Right lobe of liver (tissue), 6 donors: ENCODE measurements at places on chromosomes 1 and 21. TPM values are rescaled to one million over a fixed set of nuclear protein-coding genes. Genes with fewer than 3 reads are reported as not detected.

GRCh38 chr21:45977396-45977795, 4.2 kb upstream of the COL6A1 start:
- no peak for DNase-seq

- no peak for DNase-seq
Measured at GRCh38 chr1:176101951-176102642, 105.0 kb downstream of the COP1 start.

DNA sequence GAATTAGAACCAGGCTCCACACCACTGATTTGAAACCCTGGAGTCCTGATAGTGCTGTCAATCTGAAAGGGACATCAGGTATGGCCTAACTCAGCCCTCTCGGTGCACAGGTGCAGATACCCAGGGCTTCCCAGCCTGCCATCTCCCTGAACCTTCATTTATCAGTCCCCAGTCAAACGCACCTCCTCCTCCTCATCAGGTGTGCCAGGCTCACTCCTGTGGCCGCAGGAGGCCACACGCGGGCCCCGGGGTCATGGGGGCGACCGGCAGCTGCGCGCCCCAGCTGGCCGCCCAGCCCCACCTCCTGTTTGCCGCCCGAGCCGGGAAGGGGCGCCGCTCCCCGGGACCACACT, 572 bp downstream of the FUCA1 start:
- DNase-seq, result no peak

The MX1 gene
- total RNA-seq, result 8.8 TPM

DNA sequence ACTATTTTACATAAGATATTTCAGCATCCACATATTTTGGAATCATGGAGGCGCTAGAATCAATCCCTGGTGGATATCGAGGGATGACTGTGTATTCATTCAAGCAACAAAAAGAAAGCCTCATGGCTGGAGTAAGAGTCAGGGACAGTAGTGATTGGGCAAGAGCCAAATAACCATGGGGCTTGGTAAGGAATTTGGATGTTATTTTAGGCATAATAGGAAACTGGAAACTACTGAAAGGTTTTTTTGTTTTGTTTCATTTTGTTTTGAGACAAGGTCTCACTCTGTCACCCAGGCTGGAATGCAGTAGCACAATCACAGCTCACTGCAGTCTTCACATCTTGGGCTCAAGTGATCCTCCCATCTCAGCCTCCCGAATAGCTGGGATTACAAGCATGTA, 33.8 kb upstream of the EYA3 start:
- no peak for DNase-seq

The B3GALT5 gene
- total RNA-seq, result 0.06 TPM

The RNU1-4 gene
- 3,377 TPM for total RNA-seq

DNA sequence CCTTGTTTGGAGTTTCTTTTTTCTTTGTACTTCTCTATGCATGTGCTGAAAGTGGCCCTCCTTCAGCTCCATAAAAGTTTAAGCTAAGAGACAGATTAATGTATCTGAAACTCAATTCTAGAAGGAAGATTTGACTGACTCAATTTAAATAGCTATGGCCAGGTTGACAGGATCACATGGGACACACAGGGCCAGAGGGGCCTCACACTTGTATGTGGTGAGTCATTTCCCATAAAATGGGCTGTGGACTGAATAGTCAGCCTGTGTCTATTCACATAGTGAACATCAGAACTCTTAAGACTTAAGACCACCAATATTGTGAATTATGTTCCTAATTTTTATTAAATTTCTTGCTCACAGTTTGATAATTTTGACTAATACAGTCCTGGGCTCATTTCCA, 45.7 kb upstream of the DEPDC1 start:
- no peak for DNase-seq

The KIF21B gene
- 3.5 TPM for total RNA-seq

The PMVK gene
- 31.6 TPM for total RNA-seq

DNA sequence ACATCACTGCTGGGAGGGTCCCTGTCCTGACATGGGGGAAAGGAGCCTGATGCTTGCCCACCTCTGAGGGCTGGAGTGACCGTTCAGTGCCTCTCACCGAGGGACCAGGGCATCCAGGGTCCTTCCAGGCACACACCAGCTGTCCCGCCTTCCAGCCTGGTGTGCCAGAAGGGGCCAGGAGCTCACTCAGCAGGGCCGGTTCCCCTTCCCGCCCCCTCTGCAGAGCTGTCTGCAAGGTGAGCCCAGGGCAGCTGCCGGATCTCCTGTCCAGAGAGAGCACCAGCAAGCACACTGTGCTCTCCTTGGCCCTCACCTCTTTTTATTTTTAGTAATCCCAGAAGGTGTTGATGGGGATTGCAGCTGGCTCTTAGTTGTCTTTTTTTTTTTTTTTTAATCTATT, 16.9 kb downstream of the H6PD start:
- no peak for DNase-seq

The CZIB gene
- total RNA-seq, result 23.0 TPM

DNA sequence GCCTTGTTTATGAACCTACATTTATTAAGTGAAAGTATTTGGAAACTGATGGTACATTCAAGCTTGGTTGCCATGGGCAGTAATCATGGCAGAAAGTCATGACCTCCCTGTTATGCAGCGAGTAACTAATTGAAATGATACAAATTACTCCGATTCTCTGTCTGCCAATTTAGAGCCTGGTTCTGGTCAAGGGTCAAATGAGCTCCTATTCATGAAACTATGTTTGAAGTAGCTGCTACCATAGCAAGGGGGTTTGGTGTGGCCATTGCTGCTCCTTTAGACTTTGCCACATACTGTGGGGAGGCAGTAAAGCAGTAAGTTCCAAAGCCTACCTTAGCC, 187.2 kb upstream of the FOXD3 start:
- no peak for DNase-seq

- DNase-seq, result peak; percentile 78
Measured at GRCh38 chr1:220691053-220691684, 1.0 kb downstream of the C1orf115 start.

- peak; percentile 22 for DNase-seq
Measured at GRCh38 chr1:30914931-30915330, 6.4 kb upstream of the SDC3 start.

The TOR1AIP1 gene
- 31.2 TPM for total RNA-seq

The CHML gene
- 3.9 TPM for total RNA-seq

The CRNN gene
- total RNA-seq, result not detected
